ENCODE measurements at places on chromosomes 1 and 21.
A peak's percentile ranks its signal among the peaks of the same experiment; 100 is the strongest.

GRCh38 chr1:157842939-157843338, 1.3 kb upstream of the CD5L start:
- no peak for DNase-seq

DNA sequence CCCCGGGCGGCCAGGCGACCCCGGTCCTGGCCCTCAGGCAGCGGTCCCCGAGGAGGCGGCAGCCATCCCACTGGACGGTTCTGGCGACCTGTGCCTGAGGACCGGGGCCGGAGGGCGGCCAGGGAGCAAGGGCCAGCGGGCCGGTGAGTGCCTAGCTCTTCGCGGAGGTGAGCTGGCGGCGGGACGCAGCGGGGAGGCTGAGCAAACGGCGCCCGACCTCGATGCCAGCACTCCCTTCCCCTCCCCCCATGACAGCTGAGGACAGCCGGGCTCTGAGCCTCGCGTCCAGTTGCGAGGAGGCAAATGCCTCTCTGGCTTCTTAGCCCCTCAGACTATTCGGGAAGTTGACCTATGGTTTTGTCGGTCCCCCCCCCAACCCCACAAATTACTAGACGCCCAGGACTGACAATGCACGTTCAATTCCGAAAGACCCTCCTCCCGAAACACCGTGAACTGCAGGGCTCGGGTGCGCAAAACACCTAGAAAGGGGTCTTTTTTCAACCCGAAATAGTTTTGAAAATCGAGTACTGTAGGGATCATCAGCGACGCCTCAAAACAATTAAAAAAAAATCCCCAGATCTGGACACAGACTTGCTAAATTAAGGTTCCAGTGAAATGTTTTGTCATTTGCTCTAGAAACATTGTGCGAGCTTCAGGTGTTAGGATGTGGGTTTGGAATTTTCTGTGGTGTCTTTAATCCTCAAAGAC, 8.3 kb downstream of the CDKN2C start:
- DNase-seq = peak; percentile 9

- DNase-seq = no peak
Observed at GRCh38 chr21:34835526-34835925, 166.7 kb downstream of the CLIC6 start.

GRCh38 chr1:156625436-156626078, 6.3 kb downstream of the HAPLN2 start:
- peak; percentile 43 for DNase-seq

DNA sequence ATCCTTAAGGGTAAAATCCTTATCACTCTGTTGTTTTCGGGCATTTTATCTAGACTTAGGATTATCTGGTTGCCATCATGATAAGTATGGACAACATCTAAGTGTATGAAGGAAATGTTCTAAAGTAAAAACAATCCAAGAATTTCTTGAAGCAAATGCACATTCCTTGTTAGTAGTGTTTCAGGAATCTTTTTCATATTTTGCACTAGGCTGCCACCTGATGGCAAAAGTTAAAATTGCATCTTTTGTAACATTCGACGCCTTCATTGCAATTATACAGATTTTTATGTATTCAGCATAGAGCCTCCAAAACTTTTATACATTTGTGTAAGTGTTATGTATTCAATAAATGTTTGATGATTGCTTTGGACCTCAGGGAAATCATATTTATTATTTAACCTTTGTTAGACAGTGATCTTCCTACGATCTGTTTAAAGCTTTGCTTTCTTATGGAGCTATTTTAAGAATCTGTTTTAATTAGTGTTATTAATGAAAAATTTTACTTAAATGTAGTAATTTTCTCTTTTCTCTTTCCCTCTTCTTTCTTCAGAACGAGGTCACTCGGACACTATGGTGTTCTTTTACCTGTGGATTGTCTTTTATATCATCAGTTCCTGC, 49.4 kb upstream of the KIAA1614 start:
- DNase-seq = no peak
